NCI-H1417 (cell line): ENCODE measurements at places on chromosomes 11 and 22.

GRCh38 chr11:71486320-71486719, 33.3 kb downstream of the NADSYN1 start:
- DNase-seq: no peak

DNA sequence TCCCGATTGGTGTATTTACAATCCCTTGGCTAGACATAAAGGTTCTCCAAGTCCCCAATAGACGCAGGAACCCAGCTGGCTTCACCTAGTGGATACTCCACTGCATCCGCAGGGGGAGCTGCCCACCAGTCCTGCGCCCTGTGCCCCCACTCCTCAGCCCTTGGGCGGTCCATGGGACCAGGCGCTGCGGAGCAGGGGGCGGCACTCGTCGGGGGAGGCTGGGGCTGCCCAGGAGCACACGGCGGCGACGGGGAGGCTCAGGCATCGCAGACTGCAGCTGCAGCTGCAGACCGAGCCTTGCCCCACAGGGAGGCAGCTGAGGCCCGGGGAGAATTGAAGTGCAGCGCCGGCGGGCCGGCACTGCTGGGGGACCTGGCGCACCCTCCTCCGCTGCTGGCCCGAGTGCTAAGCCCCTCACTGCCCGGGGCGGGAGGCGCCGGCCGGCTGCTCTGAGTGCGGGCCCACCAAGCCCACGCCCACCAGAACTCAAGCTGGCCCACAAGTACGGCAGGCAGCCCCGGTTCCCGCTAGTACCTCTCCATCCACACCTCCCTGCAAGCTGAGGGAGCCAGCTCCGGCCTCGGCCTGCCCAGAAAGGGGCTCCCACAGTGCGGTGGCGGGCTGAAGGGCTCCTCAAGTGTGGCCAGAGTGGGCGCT, 12.2 kb upstream of the SIK3 start:
- DNase-seq: no peak

DNA sequence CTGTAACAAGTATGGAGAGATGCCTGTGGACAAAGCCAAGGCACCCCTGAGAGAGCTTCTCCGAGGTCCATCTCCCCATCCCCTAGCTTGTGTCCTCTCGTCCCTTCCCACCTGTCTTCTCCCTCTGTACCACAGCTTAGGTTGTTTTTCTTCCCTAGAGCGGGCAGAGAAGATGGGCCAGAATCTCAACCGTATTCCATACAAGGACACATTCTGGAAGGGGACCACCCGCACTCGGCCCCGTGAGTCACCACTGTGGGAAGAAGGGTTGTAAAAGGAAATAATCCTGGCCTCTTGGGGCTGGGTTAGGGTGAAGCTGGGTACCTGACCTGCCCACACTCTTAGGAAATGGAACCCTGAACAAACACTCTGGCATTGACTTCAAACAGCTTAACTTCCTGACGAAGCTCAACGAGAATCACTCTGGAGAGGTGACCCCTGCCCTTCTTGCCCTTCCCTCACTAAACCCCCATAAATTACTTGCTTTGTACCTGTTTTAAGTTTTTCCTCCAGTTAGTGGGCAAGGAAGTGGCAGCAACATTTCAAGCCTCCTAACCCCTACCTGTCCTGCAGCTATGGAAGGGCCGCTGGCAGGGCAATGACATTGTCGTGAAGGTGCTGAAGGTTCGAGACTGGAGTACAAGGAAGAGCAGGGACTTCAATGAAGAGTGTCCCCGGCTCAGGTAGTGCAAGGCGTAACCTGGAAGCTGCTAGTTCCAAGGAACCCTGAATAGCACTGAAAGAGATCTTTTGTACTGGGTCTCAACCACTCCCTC, 3.1 kb downstream of the TAF10 start:
- no peak for DNase-seq

- DNase-seq: no peak
Measured at GRCh38 chr11:11948242-11948947, 60.0 kb downstream of the DKK3 start.

- DNase-seq: no peak
Measured at GRCh38 chr11:61918938-61919704, 1.8 kb upstream of the RAB3IL1 start.

DNA sequence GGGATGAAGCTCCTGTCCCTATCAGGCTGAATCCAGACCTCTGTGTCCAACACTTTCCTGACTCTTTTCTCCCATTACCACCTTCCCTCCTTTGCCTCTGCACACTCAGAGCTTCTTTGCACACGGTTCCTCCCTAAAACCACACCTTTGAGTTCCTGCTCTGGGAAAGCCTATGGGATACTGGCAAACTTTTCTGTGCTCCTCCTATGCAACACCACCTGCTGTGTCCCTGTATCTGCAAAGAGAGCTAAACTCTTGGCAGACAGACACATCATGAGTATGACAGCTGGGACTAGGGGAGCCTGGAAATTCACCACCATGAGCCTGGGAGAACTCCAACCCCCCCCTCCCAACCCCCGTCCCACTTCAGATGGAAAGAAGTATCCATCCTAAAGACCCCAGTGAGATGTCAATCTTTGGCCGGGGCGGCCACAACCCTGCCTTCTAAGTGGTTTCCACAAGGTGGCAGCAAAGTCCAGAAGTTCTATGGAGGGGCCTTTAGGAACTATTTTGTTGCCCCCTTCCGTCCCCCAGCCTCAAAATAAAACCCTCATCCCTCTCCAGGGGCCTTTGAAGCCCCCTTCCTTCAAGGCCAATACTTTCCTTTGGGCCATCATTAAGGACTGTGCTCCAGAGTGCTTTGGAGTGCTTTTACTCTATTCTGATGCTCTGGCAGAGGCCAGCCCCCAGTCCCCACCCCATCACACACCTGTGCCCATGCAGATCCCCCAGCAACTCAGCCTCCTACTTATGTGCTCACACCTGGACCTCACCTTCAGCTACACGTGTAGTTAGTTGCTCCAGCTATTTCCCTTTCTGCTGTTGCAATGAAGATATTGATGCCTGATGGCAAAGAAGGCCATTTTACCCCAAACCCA, 19.4 kb downstream of the HTR3A start:
- peak; percentile 2 for DNase-seq

GRCh38 chr11:132579634-132580327, 952.5 kb downstream of the OPCML start:
- DNase-seq: peak; percentile 62

DNA sequence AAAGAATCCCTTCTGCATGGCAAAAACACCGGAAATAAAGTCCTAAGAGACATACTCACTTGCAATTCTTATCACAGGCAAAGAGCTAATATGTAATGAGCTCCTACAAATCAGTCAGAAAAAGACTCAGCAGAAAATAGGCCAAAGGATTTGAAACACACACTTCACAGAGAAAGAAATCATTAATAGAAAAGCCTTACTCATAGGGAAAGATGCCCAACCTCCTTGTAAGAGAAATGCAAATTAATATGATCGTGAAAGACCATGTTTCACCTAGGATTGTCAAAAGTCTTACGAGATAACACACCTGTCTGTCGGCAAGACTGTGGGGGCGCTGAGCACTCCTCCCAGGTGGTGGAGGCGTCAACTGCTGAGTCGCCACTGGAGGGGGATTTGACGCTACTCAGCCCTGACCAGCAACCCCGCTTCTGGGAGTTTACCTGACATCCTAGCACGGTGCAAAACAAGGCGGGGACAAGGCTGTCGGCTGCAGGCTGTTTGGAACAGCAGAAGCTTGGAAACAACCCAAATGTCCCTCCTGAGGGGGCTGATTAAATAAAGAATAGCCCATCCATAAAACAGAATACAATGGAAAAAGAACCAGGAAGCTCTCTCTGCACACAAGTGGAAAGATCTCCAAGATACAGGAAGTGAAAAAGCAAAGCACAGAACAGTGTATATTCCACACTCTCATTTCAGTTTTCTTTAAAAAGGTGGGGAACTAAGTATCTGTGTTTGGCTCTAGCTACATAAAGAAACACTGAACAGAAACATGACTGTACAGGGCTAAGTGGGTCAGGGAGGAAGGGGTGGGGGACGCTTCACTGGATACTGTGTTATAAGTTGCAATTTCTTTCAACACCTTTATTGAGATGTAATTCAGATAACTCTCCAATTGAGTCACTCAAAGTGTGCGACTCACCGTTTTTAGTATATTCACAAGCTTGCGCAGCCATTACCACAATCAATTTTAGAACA, 11.5 kb downstream of the CSNK1E start:
- no peak for DNase-seq

DNA sequence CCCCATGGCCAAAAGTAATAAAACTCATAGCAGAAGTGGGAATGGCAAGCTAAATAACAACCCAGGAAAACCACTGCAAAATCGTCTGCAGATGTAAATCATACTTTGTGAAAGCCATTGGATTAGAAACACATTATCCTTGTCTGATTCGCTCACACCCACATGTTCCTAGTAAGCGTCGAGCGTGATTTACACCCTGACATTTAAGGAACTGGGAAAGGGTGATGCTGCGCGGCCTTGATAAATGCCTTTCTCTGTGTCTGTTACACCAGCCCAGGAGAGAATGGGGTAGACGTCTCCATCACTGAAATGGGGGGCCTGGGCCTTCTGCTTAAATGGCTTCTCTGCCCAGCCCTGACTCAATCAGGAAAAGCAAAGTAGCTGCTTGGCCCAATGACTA, 162.7 kb downstream of the NTM start:
- DNase-seq: no peak

DNA sequence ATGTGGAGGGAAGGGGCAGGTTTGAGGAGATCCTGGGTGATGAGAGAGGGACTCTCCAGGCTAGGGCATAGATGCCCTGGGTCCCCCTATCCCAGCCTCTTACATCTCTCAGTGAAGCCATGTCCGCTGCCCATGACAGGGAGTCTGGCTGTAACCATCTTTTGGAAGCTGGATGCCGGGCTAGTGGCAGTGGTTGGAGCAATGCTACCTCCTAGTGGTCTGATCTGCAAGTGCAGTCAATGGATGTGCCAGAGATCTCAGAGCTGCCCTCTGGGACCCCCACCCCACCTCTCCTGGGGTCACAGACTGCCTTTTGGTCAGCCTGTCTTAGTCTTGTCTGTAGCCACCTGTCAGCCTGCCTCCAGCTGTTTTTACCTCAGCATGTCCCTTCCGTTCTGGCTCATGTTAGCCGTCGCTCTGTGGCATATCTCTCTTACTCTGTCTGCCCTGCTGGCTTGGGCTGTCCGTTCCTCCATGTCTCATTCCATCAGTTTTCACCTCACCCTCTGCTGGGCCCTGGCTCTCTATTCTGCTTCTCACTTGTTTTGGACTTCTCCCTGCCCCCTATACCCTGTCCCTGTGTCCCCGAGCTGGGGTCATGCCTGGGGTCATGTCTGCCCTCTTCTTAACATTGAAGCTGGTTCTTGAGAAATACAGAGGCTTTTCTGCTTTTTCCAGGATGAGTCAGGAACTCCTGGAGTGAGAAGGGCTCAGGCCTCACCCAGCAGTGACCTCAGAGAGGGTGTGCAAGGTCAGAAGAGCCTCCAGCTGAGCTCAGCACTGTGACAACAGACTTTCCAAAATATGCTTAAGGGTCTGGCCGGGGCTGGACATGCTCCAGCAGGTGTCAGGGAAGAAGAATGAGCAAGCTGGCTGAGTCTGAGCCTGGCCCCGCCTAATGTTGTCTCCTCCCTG, 52.0 kb upstream of the THY1 start:
- peak; percentile 55 for DNase-seq

- no peak for DNase-seq
Measured at GRCh38 chr11:33514079-33514925, 186.3 kb downstream of the C11orf91 start.

GRCh38 chr11:45530776-45531175, 134.6 kb downstream of the CHST1 start:
- peak; percentile 74 for DNase-seq

DNA sequence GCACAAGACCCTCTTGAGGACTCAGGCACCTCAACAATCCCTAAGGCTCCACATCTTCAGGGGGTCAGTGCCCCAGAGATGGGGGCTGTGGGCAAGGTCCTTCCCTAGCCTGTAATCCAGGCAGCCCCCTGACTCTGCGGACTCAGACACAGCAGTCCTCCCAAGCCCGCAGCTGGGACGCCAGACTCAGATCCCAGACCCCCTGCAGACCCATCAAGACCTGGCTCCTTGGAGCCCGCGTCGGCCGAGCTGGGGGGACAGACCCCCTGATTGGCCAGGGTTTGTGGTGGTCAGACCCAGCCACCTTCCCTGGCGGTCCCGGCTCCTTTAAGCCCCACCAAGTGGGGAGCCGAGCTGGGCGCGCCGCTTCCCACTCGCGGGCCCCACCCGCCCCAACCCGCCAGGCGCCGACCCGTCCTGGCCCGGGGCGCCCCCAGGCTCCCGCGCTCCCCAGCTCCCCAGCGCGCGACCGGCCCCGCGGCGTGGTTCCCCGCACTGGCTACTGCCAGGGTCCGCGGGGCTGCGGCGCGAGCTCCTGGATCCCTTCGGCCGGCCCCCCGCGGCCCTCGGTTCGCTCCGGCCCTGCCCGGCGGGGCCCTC, 458 bp downstream of the OSBPL5 start:
- DNase-seq: no peak

GRCh38 chr22:23754980-23755636, 883 bp upstream of the VPREB3 start:
- no peak for DNase-seq

DNA sequence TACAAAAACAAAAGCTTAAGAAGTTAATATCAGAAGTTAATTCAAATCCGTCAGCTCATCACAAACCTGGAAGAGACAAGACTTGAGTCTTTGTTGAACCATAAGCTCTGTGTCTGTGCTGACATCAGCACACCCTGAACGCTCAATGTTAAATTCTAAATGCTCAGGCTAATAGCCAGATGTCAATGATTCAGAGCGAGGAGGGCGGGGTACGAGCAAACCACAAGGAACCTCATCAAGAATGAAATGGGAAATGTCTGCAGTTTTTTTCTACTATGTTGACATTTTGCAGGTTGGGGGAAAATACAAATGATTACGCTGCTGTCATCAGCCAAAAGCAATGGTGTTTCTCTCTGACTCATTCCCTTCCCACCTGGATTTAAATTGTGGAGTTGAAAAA, 1057.2 kb downstream of the NTM start:
- DNase-seq: no peak

GRCh38 chr22:47568700-47569099, 806.2 kb downstream of the TBC1D22A start:
- DNase-seq: no peak
